Activated CD4-positive, alpha-beta T cell treated with anti-CD3 and anti-CD28 coated beads, Interleukin-2, amount 10 ng/mL, durations not matched to agents 7 days and 5 days (primary cell): ENCODE measurements at places on chromosomes 2 and 18. TPM values are rescaled to one million over a fixed set of nuclear protein-coding genes. Genes with fewer than 3 reads are reported as not detected.

DNA sequence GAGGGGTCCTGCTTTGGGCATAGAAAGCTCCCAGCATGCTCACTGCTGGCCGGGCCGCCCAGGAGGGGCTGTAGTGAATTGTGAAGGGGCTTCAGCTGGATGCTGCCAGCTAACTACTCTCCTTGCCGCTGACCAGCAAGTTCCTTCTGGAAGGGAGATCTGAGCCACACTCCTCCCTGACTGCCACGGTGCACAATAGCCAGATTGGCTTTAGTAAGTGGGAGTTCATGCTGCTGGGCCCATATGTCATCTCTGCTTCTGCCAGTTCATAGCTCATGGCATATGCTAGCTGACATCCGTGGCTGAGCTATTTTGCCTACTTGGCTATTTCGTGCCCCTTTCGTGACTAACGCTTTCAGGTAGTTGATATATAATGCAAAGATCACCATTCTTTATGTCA lies 51.6 kb upstream of the ROCK2 start:
- no peaks in the 10 kb centered on the region for H3K36me3 ChIP-seq
- DNase-seq = no peak
- H3K4me3 ChIP-seq = no peak overlapping the region
- H3K27ac ChIP-seq = no peak overlapping the region
- H3K27me3 ChIP-seq = no peaks in the 10 kb centered on the region

DNA sequence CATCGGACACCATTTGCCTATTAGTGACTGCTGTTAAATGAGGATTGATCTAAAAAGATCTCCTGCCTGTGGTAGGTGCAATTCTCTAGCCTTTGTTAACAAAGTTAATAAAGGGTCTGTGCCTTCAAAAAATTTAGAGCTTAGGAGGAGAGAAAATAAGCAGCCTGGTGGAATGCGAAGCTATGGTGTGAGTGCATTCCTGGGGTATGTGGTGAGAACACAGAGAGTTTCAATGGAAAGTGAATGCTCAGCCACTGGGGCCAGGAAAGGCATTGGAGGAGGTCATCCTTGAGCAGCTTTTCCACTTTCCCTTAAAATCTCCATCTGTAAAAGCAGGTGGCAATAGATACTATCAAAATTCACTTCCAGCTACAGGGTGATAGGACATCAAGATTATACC lies 331.2 kb upstream of the LRATD1 start:
- no peaks in the 10 kb centered on the region for H3K4me1 ChIP-seq
- no peaks in the 10 kb centered on the region for H3K36me3 ChIP-seq
- no peak overlapping the region for H3K4me3 ChIP-seq
- no peak overlapping the region for H3K27ac ChIP-seq
- H3K27me3 ChIP-seq = no peaks in the 10 kb centered on the region

DNA sequence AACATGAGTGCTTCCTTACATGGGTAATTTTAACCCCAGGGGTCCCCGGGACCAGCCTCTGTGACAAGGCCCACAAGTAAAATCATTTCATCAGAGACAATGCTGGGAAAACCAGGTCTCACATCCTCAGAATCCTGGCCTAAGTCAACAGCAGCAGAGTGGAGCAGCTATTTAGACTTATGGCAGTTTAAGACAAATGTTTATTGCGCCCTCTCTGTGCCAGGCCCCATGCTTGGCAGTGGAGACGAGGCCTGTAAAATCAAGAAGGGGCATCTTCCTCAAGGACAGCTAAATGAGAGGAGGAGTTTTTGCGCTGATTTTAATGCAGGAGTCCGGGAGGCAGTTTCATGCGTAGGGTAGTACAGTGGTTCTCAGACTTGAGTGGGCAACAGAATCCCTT lies 56.0 kb upstream of the ACAA2 start:
- no peak overlapping the region for H3K27ac ChIP-seq
- H3K27me3 ChIP-seq = no peaks in the 10 kb centered on the region
- no peak overlapping the region for H3K4me3 ChIP-seq
- peaks cover 5% of the 10 kb centered on the region for H3K4me1 ChIP-seq
- no peaks in the 10 kb centered on the region for H3K36me3 ChIP-seq
- no peak for DNase-seq

GRCh38 chr2:37890893-37891495 lies 34.1 kb upstream of the RMDN2 start:
- peaks cover 35% of the 10 kb centered on the region for H3K4me1 ChIP-seq
- peaks cover 14% of the 10 kb centered on the region for H3K27me3 ChIP-seq
- no peak overlapping the region for H3K4me3 ChIP-seq
- peak; percentile 69 for DNase-seq
- H3K27ac ChIP-seq = no peak overlapping the region
- no peaks in the 10 kb centered on the region for H3K36me3 ChIP-seq

DNA sequence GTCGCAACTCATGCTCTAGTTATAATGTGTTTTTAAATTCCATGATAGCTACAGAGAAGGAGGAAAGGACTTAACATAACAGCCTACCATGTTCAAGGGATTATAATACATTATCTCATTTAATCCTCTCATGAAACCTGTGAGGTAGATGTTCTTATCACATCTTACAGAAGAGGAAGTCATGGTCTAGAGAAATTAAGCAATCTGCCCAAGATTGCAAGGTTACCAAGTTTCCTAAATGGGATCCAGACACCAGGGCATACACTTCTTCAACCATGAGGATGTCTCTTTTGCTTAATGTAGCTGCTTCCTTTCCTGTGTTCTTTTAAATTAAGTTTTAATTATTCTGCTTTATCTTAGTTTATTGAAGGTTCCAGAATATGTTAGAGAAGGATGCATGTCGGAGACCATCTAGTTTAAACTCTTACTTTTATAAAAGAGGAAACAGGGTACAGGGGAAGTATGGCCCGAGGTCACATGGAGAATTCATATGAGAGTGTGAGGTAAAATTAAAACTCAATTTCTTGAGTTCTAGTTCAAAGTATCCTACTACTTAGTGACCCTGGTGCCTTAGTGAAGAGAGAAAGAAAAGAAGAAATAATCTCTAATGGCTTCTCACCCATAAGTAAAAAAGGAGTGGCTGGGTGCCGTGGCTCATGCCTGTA lies 3.6 kb upstream of the IL1A start:
- H3K27ac ChIP-seq = no peak overlapping the region
- H3K36me3 ChIP-seq = peaks cover 3% of the 10 kb centered on the region
- no peak overlapping the region for H3K4me3 ChIP-seq
- no peak for DNase-seq
- peaks cover 3% of the 10 kb centered on the region for H3K4me1 ChIP-seq

DNA sequence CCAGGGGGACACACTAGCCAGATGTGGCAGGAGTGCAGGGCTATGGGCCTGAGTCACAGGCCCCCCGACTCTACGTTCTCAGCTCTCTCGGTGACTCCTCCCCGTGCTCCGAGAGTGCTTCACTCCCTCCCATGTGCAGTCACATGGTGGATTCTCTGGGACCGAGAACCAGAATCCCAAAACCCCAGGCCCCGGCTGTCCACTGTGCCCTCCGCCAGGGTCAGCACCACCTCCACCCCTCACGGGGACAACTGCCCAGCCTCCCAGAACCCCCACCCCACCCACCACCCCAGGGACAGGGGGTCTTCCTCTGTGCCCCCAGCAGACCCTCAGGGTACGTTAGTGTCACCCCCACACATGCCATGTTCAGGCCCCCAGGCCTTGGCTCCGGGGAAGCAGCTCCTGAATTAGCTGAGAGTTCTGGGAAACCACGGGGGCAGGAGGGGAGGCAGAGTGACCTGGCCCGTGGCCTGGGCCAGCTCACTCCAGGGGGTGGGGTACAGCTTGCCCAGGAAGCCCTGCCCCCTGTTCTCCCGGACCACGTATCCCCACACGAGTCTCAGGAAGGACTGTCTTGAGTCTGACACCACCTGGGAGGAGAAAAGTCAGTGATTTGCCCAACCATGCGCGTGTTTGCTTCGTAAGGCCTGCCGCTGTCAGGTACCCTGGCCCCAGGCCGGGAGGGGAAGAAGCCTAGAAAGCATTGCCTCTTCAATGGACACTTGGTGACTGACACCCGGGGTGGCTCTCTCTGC lies 4.4 kb downstream of the RAMP1 start:
- no peak overlapping the region for H3K4me3 ChIP-seq
- peak; percentile 5 for DNase-seq
- H3K4me1 ChIP-seq = peaks cover 20% of the 10 kb centered on the region

DNA sequence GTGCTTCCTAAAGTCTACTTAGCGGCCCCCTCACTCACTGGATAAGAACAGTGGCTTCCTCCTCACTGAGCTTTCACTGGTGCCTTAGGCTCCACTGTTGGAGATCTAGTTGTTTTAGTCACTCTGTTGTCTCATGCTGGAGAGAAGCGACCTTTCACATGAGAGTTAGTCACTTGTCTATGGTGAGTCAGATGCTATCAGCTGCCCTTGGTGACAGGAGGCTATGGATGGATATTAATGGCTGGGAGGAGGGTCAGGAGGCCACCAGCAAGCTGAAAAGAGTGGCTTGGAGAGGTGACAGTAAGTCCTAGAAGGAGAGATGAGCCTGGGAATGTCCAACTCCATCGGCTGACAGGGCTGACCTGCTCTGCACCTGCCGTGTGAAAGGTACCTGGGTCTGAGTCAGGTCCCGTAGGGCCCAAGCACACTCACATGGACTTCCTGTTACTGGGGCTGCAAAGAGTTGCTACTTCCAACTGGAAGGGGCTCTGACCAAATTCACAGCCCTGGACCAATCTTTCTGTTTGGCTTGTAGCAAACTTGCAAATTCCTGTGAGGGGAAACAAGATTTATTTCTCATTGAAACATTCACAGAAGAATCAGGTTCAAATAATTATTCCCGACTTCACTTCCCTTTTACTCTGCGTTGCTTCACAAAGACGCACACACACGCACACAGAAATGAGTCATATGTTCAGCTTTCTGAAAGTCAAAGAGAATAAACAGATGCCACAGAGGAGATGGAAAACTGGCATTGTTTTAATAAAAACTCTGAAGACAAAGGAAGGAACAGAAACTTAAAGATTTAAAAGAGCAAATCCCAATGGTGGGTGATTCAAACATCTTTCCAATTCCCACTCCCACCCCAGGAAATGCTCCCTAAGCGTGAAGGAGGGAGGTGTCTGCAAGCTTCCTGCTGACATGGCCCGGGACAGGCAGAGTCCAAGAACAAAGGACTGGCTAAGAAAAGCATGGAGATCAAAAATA lies 203.5 kb upstream of the TWIST2 start:
- DNase-seq = peak; percentile 1
- no peaks in the 10 kb centered on the region for H3K27me3 ChIP-seq
- no peak overlapping the region for H3K27ac ChIP-seq
- no peak overlapping the region for H3K4me3 ChIP-seq
- no peaks in the 10 kb centered on the region for H3K36me3 ChIP-seq

- H3K27me3 ChIP-seq = peaks cover 5% of the 10 kb centered on the region
- no peak overlapping the region for H3K4me3 ChIP-seq
- H3K4me1 ChIP-seq = peaks cover 2% of the 10 kb centered on the region
- peak; percentile 3 for DNase-seq
Measured at GRCh38 chr2:241017228-241017940, 19.0 kb downstream of the SNED1 start.

DNA sequence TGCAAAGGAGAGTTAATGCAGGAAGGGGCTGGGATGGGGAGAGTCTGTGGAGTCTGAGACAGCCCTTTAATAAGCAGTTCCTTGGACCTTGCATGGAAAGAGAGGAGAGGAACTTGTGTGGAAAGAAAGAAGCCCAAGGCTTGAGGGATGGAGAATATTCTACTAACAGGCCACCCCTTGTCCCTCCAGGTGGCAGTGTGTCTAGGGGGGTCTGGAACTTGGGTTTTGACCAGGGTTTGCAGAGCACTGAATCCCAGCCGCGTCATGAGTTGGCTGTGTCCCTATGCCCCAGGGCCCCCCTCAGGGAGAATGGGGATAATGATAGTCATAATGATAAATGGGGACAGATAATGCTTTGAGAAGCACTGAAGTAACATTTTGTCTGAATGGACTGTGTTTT lies 15.0 kb downstream of the TCF7L1 start:
- DNase-seq = no peak
- H3K27ac ChIP-seq = no peak overlapping the region
- H3K36me3 ChIP-seq = no peaks in the 10 kb centered on the region
- peaks cover 8% of the 10 kb centered on the region for H3K27me3 ChIP-seq
- H3K4me1 ChIP-seq = no peaks in the 10 kb centered on the region

DNA sequence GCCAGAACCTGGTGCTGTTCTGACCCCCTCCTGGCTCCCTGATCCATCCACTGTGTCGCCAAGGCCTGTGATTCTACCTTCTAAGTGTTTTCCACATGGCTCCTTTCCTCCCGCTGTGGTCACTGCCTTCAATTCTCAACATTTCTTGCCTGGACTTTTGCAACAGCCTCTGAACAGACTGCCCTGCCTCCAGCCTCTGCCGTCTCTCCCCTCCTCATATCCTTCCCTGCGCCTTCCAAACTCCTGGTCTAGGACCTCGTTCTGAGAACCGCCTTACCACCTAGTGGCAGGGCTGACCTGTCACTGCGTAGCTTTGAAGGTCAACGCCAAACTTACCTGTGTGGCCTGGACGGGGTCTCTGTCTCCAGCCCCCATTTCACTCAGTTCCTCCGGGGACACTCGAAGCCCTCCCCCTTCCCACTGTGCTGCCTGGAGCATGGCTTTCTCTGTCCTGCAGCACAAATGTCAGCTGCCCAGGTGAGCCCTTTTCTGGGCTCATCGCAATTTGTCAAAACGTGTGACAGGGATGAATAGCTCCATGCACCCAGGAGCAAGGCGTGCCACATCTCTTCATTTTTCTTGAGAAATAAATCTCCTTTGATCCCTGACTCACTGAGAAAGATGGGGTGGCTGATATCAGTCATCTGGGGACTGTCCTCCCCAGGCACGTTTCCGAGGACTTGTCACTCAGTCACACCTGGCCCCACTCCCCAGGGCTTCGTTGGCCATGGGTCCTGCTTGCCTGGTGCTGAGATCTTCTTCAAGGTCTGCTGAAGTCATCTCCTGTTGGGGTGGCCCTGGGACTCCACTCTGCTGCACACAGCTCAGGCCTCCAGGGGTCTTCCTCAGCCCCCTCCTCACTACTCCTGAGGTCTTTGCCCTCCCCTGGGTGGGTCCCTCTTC lies 46.7 kb downstream of the LDLRAD4 start:
- no peaks in the 10 kb centered on the region for H3K27me3 ChIP-seq
- no peak overlapping the region for H3K4me3 ChIP-seq
- no peaks in the 10 kb centered on the region for H3K36me3 ChIP-seq
- peaks cover 74% of the 10 kb centered on the region for H3K4me1 ChIP-seq
- no peak for DNase-seq
- H3K27ac ChIP-seq = peak overlapping the region; percentile 88

- no peaks in the 10 kb centered on the region for H3K27me3 ChIP-seq
- H3K4me3 ChIP-seq = no peak overlapping the region
- no peak overlapping the region for H3K27ac ChIP-seq
- no peak for DNase-seq
- no peaks in the 10 kb centered on the region for H3K4me1 ChIP-seq
- H3K36me3 ChIP-seq = no peaks in the 10 kb centered on the region
Measured at GRCh38 chr2:220446106-220446712, 818.8 kb downstream of the SLC4A3 start.

DNA sequence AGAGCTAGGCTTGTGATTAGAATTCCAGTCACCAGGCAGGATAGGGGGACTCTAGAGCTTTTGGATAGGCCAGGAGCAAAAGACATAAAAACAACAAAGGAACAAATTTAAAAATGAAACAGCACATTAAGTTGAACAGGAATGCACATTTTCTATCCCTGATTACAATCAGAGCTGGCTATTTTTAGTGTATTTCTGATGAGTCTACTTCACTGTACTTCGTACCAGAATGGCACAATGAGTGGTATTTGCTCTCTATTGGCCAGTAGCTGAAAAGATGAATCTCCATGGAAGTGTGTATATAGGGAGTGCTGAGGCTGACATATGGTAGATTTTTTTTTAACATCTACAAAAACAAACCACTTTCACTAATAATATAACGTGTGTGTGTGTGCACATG lies 34.2 kb upstream of the LRRTM1 start:
- H3K36me3 ChIP-seq = no peaks in the 10 kb centered on the region
- no peak overlapping the region for H3K27ac ChIP-seq
- H3K4me3 ChIP-seq = no peak overlapping the region
- no peaks in the 10 kb centered on the region for H3K4me1 ChIP-seq
- H3K27me3 ChIP-seq = no peaks in the 10 kb centered on the region

The FBXO48 gene
- total RNA-seq = 3.7 TPM

The RAD51AP2 gene
- not detected for total RNA-seq

The CTAGE1 gene
- total RNA-seq = not detected

The FAM124B gene
- total RNA-seq = 0.64 TPM

The POTEI gene
- total RNA-seq = not detected

The PRKAG3 gene
- not detected for total RNA-seq
